ENCODE measurements at places on chromosomes 16 and 17.

DNA sequence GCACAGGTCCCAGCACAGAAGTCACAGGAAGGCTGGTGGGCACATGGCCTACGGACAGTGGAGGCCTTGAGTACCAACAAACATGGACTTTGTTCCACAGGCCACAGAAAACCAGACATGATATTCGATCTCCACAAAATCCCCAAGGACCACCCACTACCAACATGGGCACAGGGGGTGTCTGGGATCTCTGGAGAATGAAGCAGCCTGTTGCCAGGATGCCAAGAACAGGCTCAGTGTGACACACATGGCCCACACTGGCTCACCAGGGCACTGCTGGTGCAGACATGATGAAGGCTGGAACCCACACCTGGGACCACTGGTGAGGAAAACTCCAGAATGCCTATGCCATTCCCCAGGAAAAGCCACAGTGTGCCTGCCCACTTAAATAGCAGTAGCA lies 120.2 kb downstream of the C16orf78 start:
- no peak overlapping the region for H3K4me3 ChIP-seq
- H3K27me3 ChIP-seq: peaks cover 41% of the 10 kb centered on the region
- DNase-seq: no peak
- no peaks in the 10 kb centered on the region for H3K36me3 ChIP-seq
- no peaks in the 10 kb centered on the region for H3K4me1 ChIP-seq
- H3K27ac ChIP-seq: no peak overlapping the region

GRCh38 chr16:4514606-4515005 lies 24.0 kb downstream of the CDIP1 start:
- H3K27me3 ChIP-seq: no peaks in the 10 kb centered on the region
- H3K4me1 ChIP-seq: no peaks in the 10 kb centered on the region
- no peak overlapping the region for H3K4me3 ChIP-seq
- H3K36me3 ChIP-seq: no peaks in the 10 kb centered on the region
- H3K27ac ChIP-seq: no peak overlapping the region

- DNase-seq: no peak
- peaks cover 37% of the 10 kb centered on the region for H3K4me1 ChIP-seq
- peak overlapping the region; percentile 78 for H3K4me3 ChIP-seq
- H3K27me3 ChIP-seq: no peaks in the 10 kb centered on the region
- peaks cover 17% of the 10 kb centered on the region for H3K36me3 ChIP-seq
These were observed 424 bp downstream of the C17orf100 start for GRCh38 chr17:6651919-6652452.

- peaks cover 94% of the 10 kb centered on the region for H3K27me3 ChIP-seq
- H3K4me1 ChIP-seq: no peaks in the 10 kb centered on the region
- DNase-seq: no peak
- no peak overlapping the region for H3K4me3 ChIP-seq
These were observed 18.8 kb downstream of the CCDC182 start for GRCh38 chr17:57726213-57726790.

GRCh38 chr17:965311-965989 lies 14.1 kb downstream of the NXN start:
- no peak overlapping the region for H3K27ac ChIP-seq
- no peaks in the 10 kb centered on the region for H3K27me3 ChIP-seq
- no peak for DNase-seq
- no peaks in the 10 kb centered on the region for H3K4me1 ChIP-seq
- H3K36me3 ChIP-seq: no peaks in the 10 kb centered on the region

DNA sequence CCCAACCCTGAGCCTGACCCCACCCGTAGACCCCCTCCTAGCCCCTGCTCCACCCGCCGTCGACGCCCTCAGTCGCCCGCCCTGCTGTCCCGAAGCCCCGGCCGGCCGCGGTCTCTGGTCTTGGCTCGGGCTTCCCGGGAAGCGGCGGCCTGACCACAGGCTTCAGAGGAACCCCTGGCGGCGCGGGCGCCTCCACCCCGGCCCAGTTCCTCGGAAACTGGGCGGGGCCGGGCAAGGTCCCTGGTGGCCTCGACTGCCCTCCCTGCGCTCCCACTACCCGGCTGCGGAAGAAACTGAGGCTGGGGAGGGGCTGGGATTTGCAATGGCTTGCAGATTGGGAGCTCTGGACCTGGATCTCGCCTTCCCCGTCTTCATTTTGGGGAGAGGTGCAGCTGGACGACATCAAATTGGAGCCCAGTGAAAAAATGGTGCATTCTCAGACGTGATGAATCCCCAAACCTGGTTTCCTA lies 692 bp upstream of the SOCS1 start:
- DNase-seq: no peak
- H3K4me3 ChIP-seq: peak overlapping the region; percentile 96
- no peaks in the 10 kb centered on the region for H3K27me3 ChIP-seq
- peaks cover 23% of the 10 kb centered on the region for H3K4me1 ChIP-seq

DNA sequence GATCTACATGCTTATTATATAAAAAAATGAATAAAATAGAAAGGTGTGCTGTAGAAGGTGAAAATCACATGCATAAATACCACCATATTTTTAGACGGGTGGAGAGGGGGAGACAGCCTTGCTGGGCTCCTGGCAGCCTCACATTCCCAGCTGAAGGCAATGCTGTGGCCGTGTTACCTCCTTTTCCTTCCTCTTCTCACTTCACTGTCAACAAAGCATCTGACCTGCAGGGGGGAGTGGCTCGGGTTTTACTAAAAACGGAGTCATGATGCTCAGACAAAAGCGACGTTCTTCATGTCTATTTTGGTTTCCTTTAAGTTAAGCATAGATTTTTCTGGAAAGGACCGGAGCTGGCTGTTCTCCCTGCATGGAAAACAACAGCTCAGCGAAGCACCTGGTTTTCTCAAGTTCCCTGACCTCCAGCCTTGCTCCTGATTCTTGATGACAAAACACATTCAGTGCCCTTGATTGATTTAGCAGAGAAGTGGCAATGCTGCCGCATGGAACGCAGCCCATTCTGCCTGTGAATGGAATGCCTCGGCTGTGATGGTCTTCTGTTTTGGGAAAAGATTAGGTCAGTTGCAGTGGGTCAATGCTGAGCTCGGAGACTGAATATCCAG lies 5.5 kb upstream of the RPTOR start:
- DNase-seq: no peak
- no peaks in the 10 kb centered on the region for H3K36me3 ChIP-seq

Data from PC-9 (cell line).